ENCODE measurements at places on chromosomes 12 and 14. TPM values are rescaled to one million over a fixed set of nuclear protein-coding genes. Genes with fewer than 3 reads are reported as not detected.

DNA sequence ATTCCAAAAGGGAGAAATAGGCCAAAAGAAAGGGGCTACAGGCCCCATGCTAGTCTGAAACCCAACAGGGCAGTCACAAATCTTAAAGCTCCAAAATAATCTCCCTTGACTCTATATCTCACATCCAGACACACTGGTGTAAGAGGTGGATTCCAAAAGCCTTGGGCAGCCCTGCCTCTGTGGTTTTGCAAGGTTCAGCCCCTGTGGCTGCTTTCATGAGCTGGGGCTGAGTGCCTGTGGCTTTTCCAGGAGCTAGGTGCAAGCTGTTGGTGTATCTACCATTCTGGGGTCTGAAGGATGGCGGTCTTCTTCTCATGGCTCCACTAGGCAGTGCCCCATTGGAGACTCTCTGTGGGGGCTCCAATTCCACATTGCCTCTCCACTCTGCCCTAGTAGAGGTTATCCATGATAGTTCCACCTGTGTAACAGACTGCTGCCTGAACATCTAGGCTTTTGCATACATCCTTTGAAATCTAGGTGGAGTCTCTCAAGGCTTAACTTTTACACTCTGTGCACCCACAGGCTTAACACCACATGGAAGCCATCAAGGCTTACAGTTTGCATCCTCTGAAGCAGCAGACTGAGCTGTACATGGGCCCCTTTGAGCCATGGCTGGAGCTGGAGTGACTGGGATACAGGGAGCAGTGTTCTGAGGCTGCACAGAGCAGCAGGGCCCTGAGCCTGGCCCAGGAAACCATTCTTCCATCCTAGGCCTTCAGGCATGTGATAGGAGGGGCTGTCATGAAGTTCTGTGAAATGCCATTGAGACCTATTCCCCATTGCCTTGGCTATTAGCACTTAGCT lies 66.5 kb upstream of the ABCD2 start:
- DNase-seq = no peak

DNA sequence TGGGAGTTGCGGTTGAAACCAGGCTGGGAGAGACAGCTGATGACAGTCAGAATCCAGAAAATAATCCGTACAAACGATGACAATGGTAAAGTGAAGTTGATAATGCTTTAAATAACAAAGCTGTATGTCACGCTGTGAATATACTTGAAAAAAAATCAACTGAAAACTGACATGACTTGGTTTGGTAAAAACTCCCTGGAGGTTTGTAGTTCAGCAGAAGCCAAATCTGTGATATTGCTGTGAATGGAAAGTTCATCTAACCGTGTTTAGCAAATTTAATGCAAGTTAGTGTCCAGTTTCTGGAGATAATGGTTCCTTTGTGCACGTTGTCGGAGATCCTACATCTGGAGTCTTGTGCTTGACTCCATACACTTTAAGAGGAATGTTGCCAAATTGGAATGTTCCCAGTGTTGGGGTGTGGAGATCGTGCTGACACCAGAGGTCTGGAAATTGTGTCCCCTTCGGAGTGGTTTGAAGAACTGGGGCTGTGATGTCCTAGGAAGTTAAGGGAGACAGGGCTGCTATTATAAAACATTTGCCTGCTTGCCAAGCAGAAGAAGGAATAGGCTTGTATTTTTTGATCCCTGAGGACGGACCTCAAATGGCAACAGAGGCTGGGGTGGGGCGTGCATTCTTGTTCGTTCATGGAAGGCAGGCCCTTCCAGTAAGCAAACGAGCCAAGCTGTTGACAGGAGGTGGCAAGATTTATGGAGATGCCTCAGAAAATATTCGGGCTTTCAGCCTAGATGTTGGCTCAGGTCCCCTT lies 30.6 kb downstream of the PPFIBP1 start:
- DNase-seq = no peak

DNA sequence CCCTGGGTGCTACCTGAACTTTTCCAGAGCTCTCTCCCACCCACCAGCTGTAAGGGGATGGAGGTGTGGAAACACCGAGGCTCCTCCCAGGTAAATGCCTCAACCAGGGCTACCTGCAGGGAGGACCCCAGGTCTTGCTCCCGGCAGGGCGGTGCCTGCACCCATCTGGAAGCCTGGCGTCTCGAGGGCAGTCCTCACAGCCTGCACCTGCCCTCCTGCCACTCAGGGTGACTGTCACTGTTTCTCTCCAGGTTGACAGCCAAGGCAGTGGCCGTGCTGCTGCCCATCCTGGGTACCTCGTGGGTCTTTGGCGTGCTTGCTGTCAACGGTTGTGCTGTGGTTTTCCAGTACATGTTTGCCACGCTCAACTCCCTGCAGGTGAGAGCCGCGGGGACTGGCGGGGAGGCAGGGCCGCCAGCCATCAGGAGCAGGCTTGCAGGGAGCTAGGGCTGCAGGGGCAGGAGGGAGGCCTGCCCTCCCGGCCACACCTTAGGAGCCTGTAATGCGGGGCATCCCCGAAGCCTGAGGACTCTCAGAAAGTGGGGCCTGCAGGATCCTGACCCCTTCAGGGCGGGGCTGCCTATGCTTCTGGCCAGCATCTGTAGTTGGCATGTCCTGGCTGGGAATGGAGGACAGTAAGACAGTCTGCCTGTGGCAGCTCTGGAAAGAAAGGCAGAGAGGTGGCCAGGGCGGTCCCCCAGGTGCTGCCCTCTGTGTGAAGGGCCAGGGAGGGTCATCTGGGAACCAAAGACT lies 182.3 kb downstream of the ADGRD1 start:
- no peak for DNase-seq

DNA sequence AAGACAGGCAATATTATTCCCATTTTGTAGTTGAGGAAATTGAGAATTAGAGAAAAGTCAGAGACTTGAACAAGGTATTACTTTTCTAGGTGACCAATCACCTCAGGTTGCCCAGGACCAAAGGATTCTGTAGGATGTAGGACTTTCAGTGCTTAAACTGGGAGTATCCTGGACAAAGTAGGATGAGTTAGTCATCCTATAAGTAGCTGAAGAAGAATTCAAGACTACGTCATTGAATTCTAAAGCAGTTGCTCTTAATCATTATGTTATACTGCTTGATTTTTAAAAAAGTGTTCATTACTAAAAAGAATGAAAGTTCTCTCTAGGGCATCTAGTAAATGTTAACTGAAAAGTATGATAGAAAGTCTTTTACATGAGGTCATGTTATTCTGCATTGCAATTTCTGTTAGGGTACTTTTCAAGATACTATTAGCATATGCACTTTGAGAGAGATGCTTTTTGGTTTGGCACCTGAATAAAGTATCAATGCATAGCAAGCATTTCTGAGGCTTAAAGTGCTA lies 101.7 kb downstream of the RTN1 start:
- DNase-seq = no peak

GRCh38 chr12:126607867-126608266 lies 1542.6 kb downstream of the AACS start:
- DNase-seq = no peak

DNA sequence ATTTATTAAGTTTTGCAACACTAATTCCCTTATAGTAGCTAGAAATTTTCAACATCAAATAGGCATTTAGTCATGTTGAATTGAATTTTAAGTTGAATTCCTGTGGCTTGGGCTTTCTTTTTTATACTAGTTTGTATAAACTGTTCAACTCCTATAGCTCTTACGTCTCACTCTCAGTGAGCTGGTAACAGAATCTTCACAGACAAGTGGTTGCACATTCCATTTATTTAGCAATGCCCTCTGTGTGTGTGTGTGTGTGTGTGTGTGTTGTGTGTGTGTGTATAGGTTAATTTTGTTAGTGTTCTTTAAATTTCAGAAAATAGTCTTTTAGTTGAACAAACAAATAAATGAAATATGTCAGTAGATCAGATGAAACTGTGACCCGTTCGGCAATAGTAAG lies 425.0 kb downstream of the NPAS3 start:
- no peak for DNase-seq

DNA sequence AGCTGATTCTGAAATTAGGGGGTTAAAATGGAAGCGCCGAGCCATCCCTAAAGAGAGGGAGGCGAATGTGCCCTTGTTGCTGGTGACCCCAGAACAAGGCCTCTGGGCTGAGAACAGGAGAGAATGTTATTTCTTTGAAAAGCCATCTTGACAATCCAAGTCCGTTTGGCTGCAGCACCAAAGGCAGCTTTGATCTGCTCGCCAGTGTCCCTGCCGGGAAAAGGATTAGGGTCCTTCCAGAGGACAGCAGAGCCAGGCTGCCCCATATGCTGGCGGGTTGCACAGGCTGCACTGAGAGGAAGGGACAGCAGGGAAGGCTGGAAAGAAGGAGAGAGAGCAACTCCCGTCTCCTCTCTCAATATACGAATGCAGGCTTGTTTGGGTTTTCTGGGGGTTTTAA lies 141.7 kb downstream of the TMEM132C start:
- no peak for DNase-seq

DNA sequence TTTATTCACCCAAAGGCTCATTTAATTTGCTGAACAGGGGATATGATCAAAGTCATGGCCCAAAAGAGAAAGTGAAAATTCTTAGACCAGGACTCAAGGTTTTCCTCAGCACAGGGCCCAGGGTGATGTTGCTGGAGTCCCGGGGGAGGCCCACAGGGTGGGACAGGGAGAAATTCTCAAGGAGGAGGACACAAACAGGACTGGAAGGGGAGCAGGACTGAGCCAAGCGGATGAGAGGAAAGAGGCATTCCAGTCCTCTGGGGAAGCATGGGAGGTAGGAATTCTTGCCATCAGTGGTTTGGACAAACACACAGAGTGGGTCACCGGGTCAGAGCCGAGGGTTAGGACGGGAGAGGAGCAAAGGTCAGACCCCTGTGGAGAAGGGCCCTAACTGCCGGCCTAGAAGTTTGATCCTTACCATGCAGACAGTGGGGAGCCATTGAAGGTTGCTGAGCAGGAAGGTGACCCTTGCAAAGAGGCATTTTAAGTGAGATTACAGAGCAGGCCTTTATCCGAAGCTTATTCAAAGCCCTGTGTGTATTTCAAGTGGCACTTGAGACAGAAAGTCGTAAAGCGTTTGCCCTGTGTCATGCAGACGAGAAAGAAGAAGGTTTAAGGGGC lies 68.4 kb upstream of the PTGR2 start:
- no peak for DNase-seq

DNA sequence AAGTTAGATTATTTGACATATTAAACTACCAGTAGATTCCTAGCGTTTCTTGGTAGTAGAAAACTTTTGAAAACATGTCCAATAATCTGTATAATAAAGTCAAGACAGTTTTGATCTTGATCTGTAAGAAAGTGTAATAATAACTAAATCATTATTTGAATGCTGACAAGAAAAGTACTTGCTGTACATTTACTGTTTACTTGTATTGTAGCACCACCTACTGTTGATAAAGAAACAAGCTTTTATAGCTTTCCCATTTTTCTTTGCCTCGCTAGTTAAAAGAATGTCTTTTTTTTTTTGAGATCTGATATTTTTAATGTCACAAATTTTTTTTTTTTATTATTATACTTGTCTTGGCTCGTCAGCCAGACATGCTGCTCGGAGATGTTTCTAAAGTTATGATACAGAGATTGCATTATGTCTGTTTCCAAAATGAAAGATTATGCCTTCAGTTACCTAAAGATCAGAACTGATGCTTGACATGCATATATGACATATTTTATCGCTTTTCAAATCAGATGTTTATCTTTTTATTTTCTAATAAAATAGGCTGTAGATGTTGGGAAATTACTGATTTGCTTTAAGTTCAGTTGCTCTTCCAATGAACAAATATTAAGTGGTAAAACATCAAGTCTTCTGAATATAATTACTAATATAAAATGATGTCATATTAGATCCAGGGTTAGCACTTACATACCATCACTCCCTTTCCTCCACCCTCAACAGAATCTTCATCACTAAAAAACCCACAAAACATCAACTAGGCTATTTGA lies 140.5 kb downstream of the AKAP6 start:
- DNase-seq = peak; percentile 18

DNA sequence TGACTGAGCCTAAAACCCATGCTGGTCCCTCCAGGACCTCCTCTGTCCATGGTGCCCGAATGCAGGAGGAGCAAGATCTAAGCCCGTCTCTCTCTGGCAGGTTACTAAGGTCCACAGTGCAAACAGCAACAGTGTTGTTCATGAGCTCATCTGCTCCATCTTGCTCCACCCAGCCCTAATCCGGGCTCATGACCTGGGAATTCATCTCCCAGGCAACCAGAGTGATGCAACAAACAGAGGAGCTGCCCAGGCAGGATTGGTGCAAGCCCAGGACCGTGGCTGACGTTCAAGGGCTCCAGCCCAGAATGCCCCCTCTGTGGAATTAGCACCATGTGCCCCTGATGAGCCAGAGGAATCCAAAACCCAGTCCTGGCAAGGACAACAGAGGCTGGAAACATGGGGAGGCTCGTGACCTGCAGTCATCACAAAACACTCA lies 29.9 kb downstream of the HSPB8 start:
- no peak for DNase-seq

DNA sequence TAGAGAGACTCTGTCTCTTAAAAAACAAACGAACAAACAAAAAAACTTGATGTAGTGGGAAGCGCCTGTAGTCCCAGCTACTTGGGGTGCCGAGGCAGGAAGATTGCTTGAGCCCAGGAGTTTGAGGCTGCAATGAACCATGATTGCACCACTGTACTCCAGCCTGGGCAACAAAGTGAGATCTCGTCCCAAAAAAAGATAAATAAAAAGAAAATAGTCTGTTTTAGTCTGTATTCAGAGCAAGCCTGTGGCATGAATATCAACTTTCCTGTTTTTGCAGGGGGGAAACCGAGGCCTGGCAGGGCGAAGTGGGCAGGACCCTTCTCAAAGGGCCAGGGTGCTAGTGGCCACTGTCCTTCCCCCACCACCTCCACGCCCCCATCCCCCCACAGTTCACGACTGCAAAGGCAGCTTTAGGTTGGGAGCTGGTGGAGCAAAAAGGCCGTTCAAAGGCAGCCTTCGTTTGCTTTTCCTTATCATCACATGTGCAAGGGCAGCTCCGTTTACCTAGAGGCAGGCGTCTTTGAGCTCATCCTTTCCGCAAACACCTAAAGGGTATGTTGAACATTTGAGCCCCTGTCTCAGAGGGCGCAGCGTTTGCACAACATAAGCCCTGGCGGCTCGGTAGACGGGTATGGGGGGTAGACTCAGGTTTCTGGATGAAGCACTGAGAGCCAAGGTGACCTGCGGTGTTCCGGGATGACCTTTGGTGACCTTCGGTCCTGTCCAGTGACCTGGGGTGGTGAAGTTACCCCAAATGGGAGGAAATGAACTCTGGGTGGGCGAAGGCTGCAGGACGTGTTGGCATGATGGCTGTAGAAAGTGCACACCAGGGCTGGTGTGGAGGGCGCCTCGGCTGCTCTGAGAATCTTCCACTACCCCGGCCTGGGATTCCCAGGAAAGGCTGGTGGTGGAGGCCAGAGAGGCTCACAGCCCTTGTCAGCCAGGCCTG lies 8.7 kb upstream of the MEG3 start:
- DNase-seq = no peak

The RNF212B gene
- not detected for total RNA-seq

The IAPP gene
- not detected for total RNA-seq

The WNT5B gene
- total RNA-seq = 9.6 TPM

The GRIP1 gene
- total RNA-seq = 0.39 TPM

The GLIPR1L1 gene
- total RNA-seq = not detected

The TDRD9 gene
- total RNA-seq = 0.10 TPM
